ENCODE measurements at places on chromosomes 5 and 9. TPM values are rescaled to one million over a fixed set of nuclear protein-coding genes. Genes with fewer than 3 reads are reported as not detected.
A peak's percentile ranks its signal among the peaks of the same experiment; 100 is the strongest.

- no peak for DNase-seq
Observed at GRCh38 chr9:20832775-20833174, 148.7 kb downstream of the FOCAD start.

- no peak for DNase-seq
Observed at GRCh38 chr5:116908537-116908936, 333.9 kb upstream of the SEMA6A start.

The SLC4A9 gene
- not detected for total RNA-seq

- no peak for DNase-seq
Observed at GRCh38 chr5:3659907-3660306, 64.3 kb downstream of the IRX1 start.

DNA sequence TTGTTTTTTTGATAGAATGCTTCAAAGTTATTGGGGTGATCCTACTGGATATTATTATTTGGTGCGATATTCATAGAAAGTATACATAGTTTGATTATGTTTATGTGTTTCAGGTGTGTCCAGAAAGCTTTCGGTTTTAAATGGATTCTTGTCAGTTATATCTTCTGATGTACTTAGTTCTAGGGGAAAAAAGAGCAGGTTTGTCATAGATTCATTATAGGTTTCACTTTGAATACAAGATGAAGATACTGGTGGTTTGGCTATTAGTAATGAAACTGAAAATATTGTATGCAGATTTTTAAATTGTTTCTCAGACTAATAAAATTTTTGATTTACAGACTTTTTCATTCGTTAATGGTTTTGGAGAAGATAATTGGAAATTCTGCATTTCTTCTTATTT lies 98.9 kb downstream of the MAN2A1 start:
- DNase-seq: no peak

- no peak for DNase-seq
Observed at GRCh38 chr9:17045381-17045940, 89.4 kb upstream of the CNTLN start.

DNA sequence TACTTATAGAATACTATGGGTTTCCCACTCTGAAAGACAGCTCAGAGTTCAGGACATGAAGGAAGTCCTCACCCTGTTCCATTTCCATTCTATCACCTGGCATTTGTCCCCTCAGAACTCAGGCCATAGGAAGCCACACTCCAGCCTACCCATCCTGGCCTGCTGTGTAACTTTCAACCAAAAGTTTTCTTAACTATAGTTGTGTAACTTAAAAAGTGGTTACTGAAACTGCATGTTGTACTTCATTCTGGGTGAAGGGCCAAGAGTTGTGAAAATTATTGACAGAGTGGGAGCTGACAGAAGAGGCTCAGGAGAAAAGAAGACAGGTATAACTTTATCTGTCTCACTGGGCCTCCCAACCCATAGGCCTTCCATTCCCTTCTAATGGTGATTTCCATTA lies 212.5 kb downstream of the RAB3C start:
- DNase-seq: no peak

DNA sequence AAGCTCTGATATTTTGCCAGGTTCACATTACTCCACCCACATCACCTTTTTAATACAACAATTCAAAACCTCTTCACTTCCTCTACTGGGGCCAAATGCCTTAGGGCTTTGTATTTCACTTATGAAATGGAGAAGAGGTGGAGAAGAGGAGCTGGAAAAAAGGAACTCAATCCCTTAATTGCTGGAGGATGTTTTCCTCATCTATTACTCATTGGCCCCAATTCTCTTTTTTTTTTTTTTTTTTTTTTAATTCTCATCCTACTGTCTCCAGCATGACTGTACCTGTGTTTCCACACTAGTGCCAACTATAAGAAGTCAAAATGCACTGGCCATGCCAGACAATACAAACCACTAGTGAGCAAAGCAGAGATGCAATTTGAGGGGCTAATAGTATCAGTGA lies 20.9 kb downstream of the FAM13B start:
- DNase-seq: no peak

DNA sequence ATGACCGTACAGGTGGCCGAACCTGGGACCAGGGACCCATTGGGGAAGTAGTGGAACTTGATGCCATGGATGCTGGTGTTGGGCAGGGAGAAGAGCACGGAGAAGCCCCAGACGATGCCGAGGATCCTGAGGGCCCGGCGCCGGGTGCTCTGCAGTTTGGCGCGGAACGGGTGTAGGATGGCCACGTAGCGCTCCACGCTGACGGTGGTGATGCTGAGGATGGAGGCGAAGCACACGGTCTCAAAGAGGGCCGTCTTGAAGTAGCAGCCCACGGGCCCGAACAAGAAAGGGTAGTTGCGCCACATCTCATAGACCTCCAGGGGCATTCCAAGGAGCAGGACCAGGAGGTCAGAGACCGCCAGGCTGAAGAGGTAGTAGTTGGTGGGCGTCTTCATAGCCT lies 585 bp downstream of the NMUR2 start:
- no peak for DNase-seq

The SPAAR gene
- 0.18 TPM for total RNA-seq

- no peak for DNase-seq
Observed at GRCh38 chr5:113950186-113950585, 411.7 kb upstream of the KCNN2 start.

DNA sequence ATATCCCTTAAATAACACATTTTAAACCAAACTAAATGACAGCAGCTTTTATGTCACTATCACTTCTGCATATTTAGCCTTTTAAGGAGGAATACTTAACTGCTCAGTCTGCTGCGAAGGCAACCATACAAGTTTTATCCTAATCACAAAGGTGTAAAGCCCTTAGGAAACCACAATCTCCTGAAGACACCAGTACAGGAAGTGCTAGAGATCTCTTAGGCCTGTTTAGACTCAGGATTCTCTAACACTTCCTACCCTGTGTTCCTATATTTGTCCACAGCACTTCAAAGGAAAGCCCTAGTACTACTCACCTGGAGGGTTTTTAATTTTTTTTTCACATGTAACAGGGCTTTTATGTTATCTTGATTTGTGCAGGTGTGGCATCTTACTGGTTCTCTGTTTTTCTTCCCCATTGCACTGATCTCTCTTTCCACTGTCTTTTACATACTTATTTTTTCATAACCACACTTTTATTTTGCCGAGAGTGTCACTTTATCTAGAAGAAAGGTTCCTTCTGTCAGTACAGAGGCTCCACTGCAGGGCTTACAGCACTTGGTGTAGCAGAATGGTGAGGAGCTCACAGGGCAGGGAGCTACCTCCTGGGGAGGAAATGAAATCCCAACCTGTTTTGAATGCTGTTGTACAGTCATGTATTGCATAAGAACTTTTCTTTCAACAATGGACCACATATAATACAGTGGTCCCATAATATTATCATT lies 1060.6 kb upstream of the ACO1 start:
- DNase-seq: no peak

DNA sequence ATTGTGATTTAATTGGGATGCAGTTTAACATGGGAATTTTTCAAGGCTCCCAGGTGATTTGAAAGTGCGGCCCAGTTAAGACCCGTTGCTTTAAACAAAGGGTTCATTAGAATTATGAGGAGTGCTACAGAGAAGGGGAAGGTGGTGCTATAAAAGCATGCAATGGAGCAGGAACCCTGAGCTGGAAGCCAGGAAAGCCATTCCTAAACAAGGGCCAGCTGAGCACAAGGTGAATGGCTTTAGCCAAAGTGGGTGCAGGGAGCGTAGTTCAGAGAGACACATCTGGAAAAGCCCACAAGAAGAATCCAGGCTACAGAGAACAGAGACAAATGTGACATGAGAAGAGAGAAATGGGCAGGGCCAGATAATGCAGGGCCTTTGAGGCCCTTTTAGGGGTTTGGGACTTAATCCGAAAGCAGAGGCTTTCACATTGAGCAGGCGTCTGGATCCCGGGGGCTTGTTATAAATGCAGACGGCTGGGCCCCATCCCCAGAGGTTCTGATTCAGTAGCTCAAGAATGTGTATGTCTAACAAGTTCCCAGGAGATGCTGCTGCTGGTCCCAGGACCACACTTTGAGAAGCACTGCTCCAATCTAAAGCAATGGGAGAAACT lies 138.1 kb upstream of the WWC1 start:
- no peak for DNase-seq

The INSL4 gene
- total RNA-seq: not detected

The OTP gene
- total RNA-seq: 0.17 TPM

DNA sequence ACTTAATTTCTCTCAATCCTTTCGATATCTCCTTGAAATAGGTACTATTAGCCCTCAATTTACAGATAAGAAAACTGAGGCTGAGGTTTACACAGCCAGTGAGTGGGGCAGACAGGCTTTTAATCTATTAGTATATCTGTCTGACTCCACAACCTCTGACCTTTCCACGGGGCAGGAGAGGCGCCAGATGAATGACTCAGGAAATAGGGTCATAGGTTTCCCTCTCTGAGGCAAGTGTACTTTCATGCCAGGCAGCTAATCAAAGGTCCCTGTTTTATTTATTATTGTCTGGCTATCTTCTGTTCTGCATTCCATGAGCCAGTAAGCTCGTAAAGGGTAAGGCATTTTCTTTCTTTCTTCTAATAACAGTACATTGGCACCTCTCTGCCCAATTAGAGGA lies 79.6 kb upstream of the KLF4 start:
- no peak for DNase-seq

DNA sequence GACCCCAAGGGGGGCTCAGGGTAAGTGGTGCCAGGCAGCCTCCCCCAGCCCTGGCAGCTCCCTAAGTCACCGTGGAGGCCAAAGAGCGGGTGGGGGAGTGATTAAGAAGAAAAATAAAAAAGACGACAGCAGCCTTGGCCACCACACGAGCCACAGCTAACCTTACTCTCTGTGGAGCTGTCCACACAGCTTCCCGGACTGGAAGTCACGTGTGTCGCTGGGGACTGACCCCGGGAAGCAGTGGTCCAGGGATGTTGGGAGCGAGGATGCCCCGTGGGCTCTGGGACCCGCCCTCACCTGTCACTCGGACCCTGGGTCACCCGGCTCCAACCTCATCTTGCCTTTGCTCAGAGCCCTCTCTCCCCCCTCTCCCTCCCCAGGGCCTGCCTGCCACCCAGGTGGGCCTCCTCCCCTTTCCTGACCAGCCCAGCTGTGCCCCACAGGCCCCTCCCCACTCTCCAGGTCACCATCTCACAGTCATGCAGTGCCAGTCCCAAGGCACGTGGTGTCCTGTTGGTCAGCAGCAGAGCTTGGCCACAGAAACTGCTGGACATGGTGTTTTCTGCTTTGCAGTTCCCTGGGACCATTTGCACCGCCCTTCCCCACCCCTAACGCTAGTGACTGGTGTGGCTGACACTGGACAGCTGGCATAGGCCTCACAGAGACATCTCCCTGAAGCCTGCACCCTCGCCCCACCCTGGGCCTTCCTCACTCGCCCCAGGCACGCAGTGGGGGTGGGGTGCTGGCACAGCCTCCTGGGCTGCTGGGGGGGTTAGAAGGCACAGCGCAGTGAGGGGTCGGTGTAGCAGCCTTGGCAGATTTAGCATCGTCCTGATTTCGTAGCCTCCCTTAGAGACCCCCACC lies 9.8 kb upstream of the EXOC3 start:
- DNase-seq: no peak

- DNase-seq: peak; percentile 87
Observed at GRCh38 chr5:150946351-150946905, 41.6 kb upstream of the ZNF300 start.

The CORO2A gene
- 11.1 TPM for total RNA-seq

DNA sequence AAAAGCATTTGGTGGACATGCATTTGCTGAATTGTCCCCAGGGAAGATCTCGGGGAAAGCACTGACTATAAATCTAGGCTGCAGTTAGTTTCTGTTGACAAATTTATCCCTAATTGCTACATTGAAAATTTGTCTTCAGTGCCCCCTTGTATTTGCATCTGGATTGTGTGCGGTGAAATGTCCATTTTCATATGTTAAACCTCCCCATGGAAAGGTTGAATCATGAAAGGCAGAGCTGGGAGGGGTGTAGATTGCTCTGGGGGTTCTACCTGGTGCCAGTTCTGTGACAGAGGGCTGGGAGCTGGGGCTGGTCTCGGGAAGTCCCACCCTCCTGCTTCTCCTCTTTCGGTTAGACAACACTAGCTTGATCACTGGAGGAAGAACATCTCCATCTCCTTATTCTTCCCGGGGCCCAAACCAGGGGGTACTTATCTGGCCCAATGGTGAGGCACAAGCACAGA lies 101.9 kb downstream of the GADD45G start:
- no peak for DNase-seq

DNA sequence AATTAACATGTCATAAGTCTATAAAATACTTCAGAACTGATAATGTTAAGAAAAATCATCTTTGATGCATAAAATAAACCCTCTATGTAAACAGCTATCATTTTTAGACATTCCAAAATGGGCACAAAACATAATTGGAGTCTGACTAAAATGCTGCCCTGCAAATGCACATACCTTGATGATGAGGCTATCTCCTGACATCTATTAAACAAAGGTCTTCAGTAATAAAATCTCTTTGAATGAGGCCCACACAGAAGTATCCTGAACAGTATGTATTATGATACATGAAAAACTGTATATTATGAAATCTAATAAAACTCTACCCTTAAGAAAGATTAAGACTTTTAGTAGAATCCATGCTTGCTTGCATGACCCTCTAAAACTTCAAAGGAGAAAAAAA lies 66.1 kb downstream of the FBXL17 start:
- DNase-seq: peak; percentile 2

- no peak for DNase-seq
Observed at GRCh38 chr5:14444161-14444560, 137.4 kb upstream of the OTULINL start.

DNA sequence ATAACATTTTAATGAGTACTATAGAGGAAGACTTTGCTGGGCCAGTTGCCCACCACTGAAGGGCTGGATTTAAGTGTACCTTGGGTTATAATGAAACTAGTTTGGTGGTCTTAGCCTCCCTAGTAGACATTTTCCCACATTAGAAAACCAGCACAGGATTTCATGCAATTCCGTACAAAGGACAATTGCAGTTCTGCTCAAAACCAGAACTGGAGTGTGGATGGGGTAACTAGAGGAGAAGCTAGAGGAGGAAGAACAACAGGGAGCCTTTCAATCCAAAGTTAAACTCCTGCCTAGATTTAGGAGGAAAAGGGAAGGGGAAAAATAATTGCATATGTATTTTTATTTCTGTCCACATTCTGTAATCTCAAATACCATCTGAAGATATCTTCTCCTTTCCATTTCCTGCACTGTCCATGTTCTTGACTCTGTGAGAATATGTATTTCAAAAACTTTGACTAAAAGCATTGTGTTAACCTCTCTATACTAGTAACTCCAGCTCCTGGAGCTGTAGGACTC lies 97.5 kb upstream of the SSBP2 start:
- no peak for DNase-seq

- no peak for DNase-seq
Observed at GRCh38 chr9:82052081-82052480, 63.5 kb downstream of the SPATA31D1 start.

The ATP10B gene
- not detected for total RNA-seq

The SLC36A3 gene
- not detected for total RNA-seq

The PCDHGA6 gene
- total RNA-seq: 0.41 TPM
